ENCODE measurements at places on chromosomes 7 and 10.
A peak's percentile ranks its signal among the peaks of the same experiment; 100 is the strongest.

DNA sequence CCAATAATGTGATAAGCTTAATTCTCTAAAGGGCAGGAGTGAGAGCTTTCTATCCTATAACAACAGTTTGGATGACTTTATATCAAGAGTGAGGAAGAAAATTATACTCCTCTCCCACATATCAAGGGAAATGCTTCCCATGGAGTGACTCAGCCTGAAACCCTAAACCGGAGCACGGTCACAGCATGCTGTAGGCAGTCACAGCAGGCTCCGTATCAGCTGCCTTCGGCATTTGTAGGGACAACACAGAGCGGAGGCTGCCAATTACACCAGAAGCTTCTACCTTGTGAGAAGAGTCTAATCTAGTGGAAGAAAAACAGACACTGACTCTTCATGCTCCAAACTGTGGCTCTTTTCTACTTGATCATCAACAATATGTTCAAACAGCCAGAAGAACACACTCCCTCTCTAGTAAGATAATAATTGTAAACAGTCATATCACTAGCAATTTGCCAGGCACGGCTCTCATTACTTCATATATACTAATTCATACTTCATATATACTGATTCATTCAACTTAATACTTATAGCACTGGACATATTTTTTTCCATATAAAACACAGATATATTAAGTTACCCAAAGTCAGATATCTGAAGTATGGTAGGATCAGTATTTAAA lies 65.9 kb downstream of the DGKB start:
- no peak for DNase-seq

GRCh38 chr7:158695726-158696452 lies 8.7 kb downstream of the NCAPG2 start:
- peak; percentile 25 for DNase-seq

GRCh38 chr10:92550924-92551323 lies 23.0 kb downstream of the IDE start:
- DNase-seq: no peak

GRCh38 chr10:127485153-127485857 lies 63.8 kb upstream of the NPS start:
- no peak for DNase-seq

DNA sequence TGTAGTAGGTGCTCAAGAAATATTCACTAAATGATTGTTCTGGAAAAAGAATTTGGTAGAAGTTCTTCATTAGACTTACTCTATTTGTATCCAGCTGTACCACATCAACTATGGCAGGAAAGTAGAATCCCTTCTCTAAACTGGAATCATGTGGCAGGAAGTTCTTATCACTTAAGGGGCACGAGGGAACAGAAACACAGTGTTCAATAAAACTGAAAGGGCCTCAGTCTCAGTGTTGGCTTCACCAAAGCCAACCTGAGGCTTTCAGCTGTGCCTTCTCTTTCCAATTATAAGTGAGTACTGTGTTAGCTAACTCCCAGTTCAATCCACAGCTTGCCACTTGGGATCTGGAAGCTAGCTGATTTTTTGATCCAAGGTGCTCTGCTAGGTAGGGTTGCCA lies 257.6 kb upstream of the LRGUK start:
- DNase-seq: no peak

DNA sequence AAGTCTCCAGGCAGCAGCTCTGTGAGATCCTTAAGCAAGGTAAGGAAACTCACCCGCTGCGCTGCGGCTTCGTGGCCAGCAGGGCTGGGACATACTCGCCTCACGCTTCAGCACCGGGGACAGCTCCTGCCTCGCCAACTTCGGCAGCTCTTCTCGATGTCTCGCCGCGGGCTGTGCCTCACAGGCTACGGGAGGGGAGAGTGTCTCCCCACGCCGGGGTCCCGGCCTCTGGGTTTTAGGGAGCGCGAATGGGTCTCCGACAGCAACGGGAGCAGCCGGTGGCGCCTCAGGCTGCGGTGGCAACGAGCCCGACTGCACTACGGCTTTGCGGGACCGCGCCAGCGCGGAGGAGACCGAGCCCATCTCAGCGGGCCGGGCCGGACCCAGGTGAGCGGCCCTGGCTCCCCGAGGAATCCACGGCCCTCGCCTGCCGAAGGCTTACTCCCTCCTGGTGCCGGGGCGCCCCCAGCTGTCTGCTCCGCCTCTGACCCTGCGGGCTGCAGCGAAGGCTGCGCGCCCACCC lies 62.4 kb downstream of the LSM5 start:
- DNase-seq: peak; percentile 72

- DNase-seq: no peak
Observed at GRCh38 chr10:5195727-5196374, 786 bp upstream of the AKR1C4 start.

DNA sequence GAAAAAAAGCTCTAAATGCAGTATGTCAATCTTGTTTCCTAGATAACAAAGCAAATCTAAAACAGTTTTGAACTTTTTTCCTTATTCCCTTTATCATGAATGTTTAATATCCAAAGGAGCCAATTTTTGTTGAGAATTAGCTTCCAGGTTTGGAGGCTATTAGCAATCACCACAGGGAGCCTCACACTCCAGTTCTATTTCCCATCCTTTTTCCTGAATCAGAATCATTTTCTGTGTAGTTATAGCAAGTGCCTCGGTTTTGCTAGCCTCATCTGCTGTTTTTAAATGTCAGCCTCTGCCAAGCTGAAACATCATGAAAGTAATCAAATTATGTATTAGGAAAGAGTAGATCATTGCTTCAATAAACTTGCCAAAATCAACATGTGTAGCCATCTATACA lies 357.5 kb upstream of the LRGUK start:
- DNase-seq: no peak

DNA sequence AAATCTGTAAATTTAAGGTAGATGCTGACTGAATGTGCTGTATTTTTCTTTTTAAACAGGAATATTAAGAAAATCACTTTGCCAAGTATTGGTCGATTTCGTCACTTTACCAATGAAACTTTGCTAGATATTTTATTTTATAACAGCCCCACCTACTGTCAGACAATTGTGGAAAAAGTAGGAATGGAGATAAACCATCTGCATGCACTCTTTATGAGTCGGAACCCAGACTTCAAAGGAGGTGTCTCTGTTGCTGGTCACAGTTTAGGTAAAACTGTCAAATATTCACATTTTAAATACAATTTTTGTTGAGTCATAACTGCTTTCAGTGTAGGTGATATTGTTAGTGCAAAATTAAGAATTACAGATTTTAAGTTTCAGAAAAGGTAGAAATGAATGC lies 25.2 kb downstream of the SEC23IP start:
- no peak for DNase-seq

GRCh38 chr10:76040107-76040829 lies 608.8 kb downstream of the LRMDA start:
- DNase-seq: no peak

GRCh38 chr7:70376561-70377031 lies 755.3 kb upstream of the GALNT17 start:
- DNase-seq: no peak

DNA sequence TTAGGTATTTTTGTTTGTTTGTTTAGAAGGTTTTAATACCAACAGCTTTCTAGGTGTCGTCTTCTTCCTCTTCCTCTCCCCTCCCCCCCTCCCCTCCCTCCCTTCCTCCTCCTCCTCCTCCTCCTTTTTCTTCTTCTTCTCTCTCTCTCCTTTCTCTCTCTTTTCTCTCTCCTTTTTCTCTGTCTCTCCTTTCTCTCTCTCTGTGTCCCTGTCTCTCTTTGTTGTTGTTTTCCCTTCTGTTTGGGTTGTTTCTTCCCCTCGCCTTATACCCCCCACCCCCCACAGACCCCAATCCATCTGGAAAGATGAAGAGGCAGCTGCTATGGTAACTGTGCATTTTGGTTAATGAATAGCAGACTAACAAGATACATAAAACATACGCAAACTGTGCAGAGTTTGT lies 75.5 kb downstream of the BTRC start:
- DNase-seq: no peak

DNA sequence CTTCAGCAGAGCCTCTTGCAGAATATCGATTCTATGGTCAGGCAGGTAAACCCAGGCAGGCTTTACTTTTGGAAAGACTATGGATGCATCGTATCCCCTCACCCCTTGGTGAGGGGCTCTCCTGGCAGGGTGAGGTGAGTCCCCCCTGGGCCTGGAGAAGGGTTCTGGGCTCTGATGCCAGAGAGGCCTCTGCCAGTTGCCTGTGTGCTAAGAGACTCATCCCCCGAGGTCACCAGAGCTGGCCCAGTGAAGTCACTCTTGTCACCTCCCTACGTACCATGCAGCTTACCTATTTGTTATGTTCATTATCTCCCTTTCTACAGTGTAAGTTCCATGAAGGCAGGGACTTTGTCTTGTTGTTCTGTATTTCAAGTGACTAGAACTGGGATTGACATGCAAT lies 51.3 kb downstream of the TSPAN15 start:
- no peak for DNase-seq

GRCh38 chr7:2687881-2688318 lies at the start of gene AMZ1:
Gene AMZ1, plus strand, starts transcription at chr7:2688202. Its CDS starts 12,250 bp downstream, at chr7:2700452.
- DNase-seq: no peak

- DNase-seq: no peak
Observed at GRCh38 chr10:3255075-3255474, 82.5 kb upstream of the PITRM1 start.

- no peak for DNase-seq
Observed at GRCh38 chr7:102859799-102860125, 53.0 kb upstream of the LRRC17 start.

DNA sequence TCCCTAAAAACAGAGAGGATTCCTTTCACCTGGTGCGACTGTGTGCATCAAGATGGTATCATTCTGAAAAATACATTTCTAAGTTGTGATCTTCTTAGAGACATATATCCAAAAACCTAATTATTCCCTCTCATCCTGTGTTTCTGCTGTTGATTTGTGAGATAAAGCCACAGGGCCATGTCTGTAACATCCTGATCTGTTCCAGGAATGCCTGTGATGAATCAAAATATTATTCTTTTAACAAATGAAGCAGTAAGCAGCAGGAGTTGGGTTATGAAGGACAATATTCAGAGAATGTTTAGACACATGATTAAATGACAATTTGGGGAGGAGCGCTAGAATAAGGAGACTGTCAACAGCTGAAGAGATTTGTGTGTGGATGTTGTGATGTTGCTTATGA lies 731.4 kb downstream of the KCNMA1 start:
- DNase-seq: no peak

GRCh38 chr10:58237014-58237834 lies 30.5 kb downstream of the IPMK start:
- no peak for DNase-seq

DNA sequence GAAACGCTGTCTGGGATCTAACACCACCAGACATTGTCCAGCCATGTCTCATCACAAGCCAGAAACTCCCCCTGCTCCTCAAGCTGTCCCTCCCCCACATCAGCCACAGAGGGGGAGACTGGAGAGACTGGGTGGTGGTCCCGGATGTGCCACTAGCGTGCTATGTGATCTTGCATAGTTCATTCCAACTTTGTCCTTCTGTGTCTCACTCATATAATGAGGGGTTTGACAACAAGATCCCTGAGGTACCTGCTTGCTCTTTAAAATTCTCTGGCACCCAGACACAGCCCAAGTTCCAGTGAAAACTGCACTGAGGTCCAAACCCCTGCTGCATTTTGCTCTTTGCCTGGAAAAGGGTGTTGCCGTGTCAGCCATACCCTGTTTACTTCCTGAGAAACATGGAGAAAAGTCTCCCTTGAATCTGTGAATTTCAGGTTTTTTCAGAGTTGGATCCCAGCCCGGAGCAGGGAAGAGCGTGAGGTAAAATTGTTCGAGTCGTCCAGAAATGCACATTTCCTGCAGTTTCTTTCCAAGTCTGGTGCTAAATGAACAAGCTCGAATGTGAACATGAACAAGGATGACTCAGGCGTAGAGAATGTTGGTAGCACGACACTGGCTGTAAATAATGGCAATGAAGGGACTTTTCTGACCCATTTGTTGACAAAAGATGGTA lies 156.6 kb downstream of the CCDC3 start:
- DNase-seq: no peak

GRCh38 chr10:98778277-98778759 lies 331.6 kb upstream of the HPS1 start:
- no peak for DNase-seq

DNA sequence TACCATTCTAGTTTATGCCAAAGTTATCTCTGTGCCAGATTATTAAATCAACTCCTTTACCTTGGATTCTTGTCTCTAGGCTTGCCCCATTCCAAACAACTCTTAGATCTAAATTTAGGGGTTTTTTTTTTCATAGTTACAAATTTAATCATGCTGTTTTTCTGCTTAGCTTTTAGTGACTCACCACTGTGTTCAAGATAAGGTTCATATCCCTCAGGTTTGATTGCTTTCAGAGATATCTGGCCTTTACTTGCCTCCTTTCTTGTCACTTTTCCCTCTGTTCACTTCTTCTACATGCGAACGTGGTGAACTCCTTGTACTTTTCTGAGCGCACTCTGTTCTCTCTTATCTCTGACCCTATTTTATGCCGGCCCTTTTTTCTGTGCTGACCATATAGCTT lies 78.2 kb downstream of the VPS50 start:
- no peak for DNase-seq

DNA sequence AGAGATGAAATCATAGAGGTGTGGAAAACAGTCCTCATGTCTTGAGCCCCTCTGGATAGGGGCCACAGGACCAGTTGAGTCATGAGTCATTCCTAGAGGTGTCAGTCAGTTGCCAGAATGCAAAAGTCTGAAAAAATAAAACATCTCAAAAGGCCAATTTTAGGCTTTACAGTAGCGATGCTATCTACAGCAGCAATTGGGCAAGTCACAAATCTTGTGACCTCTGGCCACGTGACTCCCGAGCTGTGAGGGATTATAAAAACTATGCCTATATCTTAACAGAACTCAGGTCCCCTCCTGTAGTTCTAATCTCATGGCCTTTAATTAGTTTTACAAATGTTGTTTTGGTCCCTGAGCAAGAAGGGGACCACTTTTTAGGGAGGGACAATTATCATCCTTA lies 15.6 kb upstream of the TAS2R41 start:
- DNase-seq: no peak

GRCh38 chr10:132855889-132856288 lies 69.9 kb upstream of the NKX6-2 start:
- DNase-seq: no peak

GRCh38 chr7:146636033-146636356 lies 519.4 kb downstream of the CNTNAP2 start:
- no peak for DNase-seq

DNA sequence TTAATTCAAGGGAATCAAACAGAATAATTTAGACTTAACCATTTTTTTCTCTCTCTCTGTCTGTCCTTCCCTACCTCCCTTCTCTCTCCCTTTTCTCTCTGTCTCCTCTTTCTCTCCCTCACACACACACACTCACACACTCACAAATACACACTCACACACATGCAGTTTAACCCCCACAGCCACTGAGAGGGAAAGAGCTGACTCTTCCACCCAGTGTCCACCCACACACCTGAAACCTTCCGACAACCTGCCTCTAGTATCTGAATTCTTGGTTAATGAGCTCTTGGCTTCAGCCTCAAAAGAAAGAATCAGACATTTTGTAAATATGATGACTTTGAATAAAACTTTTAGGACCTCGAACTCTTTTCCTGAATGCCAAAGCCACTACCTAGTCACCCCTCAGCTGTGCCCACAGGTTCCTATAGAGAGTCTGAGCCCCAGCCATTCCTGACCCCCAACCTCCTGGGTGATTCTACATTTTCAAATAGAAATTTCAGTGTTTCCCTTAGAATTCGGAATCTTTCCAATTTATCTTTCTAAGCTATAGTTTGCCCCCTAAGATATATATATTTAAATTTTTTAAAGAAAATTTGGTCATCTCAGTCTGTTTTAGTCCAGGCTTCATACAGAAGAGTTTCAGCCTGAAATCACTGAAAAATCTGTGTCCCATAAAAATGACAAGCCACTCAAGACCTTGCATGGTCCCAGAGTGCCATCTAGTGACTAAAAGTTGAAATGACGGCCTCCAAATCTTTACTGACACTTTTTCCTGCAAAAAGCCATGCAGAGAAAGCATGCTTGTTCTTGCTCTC lies 202.8 kb downstream of the IPMK start:
- DNase-seq: no peak
